Activated CD8-positive, alpha-beta memory T cell treated with anti-CD3 and anti-CD28 coated beads, Interleukin-2, amount 50 U/mL, for 48 hours (primary cell): ENCODE measurements at places on chromosomes 13 and 19.

GRCh38 chr19:43809762-43810696, 7.8 kb upstream of the LYPD5 start:
- no peak for DNase-seq

DNA sequence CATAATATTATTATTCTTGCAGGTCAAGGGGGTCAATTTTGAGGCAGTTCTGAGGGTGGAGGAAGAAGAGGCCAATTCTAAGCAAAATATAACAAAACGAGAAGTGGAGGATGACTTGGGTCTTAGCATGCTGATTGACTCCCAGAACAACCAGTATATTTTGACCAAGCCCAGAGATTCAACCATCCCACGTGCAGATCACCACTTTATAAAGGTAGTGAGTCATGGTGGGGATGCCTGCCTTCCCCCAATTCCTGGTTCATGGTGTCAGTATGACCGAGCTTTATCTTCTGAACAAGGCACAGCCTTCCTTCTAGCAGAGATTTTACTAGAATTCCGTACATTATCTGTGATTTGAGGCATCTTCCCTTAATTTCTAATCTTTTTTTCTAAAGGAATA, 9.4 kb upstream of the DCUN1D2 start:
- DNase-seq, result no peak

DNA sequence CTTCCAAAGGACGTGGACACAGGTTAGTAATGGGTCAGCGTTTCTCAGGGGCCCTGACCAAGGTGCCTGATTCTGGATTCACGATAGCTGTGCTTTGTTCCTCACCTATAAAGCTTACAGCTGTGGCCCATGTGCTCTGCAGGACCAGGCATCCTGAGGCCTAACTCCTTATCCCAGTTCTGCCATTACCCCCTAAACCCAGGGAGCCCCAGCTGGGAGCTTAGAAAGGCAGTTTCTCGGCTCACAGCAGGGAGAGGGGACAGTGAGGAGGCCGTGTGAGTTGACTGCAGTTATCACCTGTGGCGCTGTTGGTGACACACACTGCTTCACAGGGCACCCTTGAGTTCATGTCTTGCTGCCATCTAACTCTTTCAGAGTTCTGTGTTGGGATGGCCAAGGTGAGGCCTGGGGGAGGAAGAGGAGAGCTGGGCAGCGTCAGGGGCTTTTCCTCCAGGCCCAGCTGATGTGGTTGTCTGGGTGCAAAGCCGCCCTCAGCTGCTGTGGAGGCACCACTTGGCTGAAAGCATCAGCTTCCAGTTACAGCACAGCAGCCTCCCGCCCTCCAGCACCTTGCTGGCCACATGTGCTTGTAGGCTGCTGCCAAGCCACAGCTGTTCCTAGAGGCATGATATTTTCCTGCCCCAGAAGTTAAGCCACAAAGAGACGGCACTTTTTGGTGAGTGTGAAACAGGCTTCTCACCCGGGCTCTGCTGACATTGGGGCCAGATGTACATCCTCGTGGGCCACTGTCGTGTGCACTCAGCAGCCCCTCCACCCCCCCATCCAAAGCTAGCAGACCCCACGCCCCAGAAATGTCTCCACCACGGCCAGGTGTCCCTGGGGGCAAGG, 99.6 kb upstream of the MCF2L start:
- DNase-seq, result no peak

- DNase-seq, result no peak
Observed at GRCh38 chr13:98279473-98280175, 102.6 kb upstream of the RNF113B start.

- no peak for DNase-seq
Observed at GRCh38 chr13:25455146-25455545, 83.4 kb downstream of the ATP8A2 start.

- DNase-seq, result no peak
Observed at GRCh38 chr13:104616990-104617389, 1550.8 kb upstream of the SLC10A2 start.

DNA sequence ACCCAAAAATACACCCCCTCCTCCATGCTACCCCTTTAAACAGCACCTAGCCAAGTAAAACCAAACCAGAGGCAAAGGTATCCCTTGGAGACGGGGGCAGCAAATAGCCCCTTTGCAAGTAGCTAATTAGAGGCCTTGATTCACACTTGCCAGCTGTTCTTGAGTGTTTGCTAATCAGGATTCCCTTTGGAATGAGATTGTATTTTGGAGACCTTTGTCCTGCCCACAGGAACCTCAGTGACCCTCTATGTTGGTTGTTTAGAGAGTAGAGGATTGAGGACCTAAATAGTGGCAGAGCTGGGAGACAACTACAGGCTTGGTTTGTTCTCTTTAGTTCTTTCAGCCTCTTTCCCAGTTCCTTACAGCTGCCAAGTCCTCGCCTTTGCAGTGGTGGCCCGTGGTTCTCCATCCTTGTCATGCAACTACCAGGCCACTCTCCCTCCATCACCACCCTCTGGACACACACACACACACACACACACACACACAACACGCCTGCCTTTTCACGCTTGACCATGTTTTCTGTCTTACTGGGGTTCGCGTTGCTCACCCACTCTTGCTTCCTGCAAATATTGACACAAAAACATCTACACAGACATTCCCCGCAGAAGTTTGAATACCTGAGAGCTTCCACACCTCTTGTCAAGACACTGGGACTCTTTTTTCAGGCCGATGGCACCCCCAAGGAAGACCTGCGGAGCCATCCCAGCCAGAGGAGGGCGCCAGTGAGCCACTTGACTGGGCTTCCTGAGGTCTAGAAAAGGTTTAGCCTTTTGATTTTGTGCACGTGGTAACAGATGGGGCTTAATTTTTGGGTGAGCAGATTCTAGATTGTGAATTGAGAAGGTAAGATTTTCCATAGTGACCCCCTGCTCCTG, 80.0 kb upstream of the GPR183 start:
- DNase-seq, result peak; percentile 98

DNA sequence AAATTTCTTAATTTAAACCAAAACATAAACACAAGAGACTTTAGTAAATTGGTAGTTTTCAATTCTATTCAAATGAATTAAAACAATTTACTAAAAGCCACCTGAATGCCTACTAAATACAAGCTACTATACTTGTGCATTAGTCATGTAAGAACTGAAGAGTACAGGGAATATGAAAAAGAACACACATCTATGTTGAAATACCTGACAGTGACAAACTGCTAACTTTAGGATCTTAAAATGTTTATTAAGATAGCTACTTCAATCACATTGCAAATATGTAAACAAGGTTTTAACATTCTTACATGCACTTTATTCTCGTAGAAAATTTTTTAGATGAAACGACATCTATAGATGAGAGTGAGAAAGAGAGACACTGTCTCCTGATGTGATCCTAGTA, 4.1 kb downstream of the SPRYD7 start:
- DNase-seq, result no peak

DNA sequence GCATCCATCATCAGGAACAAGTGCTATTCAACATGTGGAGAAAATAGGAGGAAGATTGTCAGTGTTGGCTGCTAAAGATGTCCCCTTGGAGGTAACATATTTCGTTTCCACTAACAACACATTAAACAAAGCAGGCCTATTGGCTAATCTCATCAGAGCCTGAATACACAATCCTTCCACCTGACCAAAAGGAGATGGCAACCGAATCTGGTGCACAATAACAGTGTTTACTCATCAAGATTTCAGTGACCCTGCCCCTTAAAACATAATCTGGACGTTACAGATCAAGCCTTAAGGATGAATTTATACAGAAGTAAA, 582.5 kb downstream of the EFNB2 start:
- DNase-seq, result no peak

DNA sequence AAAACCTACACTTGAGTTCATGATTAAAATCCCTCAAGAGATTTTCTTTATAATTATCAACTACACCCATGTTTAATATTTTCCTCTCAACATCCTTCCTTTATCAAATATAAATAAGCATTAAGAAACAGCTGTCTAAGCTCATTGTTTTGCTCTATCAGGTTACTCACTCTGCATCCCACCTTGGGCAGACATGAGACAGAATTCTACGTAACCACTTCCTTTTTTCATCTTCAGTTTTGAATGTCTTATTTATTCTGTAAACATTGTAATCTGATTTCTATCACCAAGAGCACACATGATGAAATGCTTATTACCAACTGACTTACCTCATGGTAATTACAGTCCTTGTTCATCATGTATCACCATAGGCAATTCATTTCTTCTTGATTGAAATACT, 1256.6 kb upstream of the ATXN8OS start:
- DNase-seq, result no peak

- DNase-seq, result no peak
Observed at GRCh38 chr13:29108068-29108786, 288.1 kb downstream of the MTUS2 start.

DNA sequence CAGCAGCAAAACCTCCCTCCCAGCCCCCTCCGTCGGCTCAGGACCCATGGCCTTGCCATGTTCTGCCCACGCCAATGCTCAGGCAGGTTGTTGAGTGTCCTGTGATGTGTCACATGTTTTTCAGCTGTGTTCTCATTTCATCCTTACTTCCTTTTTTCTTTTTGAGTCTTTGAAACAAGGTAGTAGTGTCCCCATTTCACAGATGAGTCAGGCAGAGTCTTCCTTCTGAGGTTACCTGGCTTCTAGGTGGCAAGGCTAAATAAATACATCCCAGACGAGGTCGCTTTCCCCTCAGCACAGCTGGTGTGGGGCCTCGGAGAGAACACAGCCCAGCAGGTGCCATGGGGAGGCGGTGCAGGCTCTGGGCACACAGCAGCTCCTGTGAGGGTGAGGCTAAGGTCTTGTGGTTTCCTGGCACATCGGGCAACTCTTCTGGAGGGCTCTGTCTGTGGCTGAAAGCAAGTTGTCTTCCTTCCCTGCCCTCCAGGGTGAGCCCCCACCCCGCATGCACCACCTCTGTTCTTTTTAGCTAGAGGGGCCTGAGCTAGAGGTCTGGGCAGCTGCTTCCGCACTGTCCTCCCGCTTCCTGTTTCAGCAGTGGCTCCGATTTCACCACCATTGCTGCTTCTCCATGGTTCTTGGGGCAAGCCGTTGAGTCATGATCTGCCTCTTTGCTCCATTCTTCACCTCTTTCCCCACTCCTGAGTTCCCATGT, 15.1 kb downstream of the PRAM1 start:
- DNase-seq, result peak; percentile 74

DNA sequence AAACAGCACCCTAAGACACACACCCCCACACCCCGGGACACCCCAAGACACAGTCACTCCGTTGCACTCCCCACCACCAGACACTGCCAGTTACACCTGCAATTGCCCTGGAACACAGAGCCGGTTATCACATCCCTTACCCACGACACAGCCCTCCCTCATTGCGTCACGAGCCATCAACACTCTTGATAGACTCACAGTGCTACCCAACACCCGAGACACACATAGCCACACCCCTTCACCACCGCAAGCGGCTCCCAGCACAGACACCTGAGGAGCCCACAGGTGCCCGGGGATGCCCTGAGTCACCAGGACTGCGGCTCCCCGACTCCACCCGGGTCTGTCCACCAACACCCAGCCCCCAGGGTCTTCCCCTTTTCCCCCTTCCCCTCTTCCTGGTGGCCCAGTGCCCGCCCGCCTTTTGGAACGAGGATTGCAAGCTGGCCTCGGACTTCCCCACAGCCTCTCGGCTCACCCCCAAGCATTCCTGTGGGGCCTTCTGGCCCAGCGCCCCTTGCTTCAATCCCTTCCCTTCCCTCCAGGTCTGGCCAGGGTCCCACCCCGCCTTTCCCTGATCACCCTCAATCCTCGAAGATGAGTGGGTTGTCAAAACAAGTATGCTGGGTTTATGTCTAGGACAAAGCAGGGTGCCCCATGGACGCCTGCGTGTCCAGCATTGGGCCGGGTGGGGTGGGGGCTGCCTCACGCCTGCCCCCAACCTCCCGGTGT, 1.7 kb upstream of the PTGER1 start:
- DNase-seq, result no peak

- no peak for DNase-seq
Observed at GRCh38 chr19:43667126-43667875, 2.7 kb downstream of the PLAUR start.

- no peak for DNase-seq
Observed at GRCh38 chr13:28199089-28199488, 60.7 kb downstream of the PAN3 start.
